ENCODE measurements at places on chromosomes 2 and 18. TPM values are rescaled to one million over a fixed set of nuclear protein-coding genes. Genes with fewer than 3 reads are reported as not detected.

The TMEM169 gene
- 3.0 TPM for total RNA-seq

The ELMOD3 gene
- total RNA-seq = 19.4 TPM

The LAMA3 gene
- total RNA-seq = 0.54 TPM

The GAD1 gene
- 1.7 TPM for total RNA-seq

The COL4A3 gene
- total RNA-seq = not detected

The OTOF gene
- total RNA-seq = 12.3 TPM

The DOK6 gene
- not detected for total RNA-seq

The ANO7 gene
- 0.12 TPM for total RNA-seq

DNA sequence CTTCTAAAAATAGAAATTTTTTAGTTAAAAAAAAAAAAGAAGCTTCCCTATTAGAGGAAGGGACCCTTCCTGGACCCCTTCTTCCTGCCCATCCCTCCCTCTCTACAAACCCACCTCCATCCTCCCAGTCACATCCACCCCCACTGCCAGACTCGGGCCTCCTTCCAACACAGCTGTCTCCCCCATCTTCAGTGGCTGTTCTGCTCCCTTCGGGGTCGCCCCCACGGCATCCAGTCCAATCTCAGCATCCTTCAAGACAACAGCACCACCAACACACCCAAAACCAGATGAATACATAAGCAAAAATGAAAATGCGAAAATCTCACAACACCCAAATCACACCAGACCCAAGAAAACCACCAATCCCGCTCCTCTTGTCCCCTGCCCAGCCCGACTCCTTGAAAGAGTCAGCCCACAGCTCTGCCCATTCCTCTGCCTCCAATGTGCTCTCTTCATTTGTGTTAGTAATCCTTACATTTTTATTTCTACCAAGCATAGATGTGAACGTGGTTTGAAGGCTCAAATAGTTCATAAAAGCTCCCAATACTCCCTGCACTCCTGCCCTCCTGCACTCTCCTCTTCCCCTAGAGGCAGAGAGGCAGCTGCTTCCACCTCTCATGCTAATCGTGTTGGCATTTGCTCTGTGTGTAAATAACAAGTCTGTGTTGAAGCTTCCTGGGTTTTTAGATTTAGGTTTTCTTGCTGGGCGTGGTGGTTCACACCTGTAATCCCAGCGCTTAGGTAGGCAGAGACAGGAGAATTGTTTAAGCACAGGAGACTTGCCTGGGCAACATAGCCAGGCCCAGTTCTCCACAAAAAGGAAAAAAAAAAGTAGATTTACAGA, 37.0 kb downstream of the MAL start:
- H3K4me3 ChIP-seq = peak overlapping the region; percentile 42
- H3K4me1 ChIP-seq = peaks cover 42% of the 10 kb centered on the region
- no peaks in the 10 kb centered on the region for H3K27me3 ChIP-seq
- peak overlapping the region; percentile 91 for H3K27ac ChIP-seq
- no peaks in the 10 kb centered on the region for H3K36me3 ChIP-seq

DNA sequence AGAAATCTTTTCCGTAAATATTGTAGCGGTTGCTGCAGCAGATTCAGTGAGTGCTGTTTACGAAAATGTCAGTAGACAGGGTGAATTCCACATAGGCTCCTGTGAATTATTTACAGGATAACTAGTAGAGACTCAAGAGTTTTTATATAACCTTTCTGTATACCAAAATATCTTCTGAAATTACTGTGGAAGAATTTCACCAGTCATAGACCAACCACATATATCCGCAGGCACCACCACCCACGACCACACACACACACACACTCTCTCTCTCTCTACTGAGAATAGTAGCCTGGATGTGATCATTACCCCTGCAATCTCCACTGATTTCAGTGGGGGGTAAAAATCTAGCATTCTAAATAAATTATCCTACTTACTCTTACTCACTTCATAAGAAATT, 341.8 kb downstream of the RBM43 start:
- H3K36me3 ChIP-seq = no peaks in the 10 kb centered on the region
- no peak overlapping the region for H3K27ac ChIP-seq
- H3K4me1 ChIP-seq = no peaks in the 10 kb centered on the region
- H3K4me3 ChIP-seq = no peak overlapping the region
- DNase-seq = no peak

- no peaks in the 10 kb centered on the region for H3K27me3 ChIP-seq
- no peaks in the 10 kb centered on the region for H3K36me3 ChIP-seq
These were observed 484.3 kb downstream of the THSD7B start for GRCh38 chr2:137249463-137250130.

DNA sequence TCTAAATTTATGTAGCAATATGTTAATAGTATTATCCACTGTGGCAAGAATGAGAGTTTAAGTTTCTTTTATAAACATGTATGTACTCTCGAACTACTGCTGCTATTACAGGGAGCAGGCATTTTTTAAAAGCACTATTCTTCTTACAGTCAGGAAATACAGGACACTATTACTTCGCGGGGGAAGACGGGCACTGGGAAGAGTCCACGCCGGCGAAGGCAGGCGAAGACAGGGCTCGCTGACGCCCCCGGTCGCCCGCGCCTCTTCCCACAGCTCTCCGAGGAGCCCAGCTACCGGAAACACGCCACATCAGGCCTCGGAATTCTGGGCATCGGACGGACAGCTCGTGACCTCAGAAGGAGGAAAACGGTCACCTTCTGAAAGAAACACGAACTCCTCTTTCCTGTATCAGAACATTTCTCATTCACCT, 90.2 kb downstream of the FAM161A start:
- peak overlapping the region; percentile 97 for H3K27ac ChIP-seq
- peak overlapping the region; percentile 93 for H3K4me3 ChIP-seq
- no peaks in the 10 kb centered on the region for H3K27me3 ChIP-seq
- peaks cover 6% of the 10 kb centered on the region for H3K36me3 ChIP-seq
- DNase-seq = no peak
- H3K4me1 ChIP-seq = peaks cover 21% of the 10 kb centered on the region

DNA sequence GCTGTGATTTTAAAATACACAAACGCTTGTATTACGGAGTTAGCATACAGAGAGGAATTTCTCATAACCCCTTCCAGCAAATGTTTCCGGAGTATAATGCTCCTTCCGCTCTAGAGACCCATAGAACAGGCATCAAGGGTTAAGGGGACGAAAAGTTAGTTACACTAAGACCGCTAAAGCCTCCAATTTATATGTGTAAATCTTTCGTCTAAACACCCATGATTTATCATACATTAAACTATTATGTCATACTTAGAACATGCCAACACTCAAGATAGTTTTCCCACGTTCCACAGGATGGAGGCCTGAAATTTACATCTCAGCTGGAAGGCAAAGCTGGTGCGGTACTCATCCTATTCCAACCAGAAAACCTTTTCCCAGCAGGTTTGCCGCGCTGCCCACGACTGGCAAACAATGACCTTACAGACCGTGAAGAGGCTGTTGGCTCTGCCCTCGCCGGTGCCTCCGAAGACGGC, 650 bp downstream of the ORMDL1 start:
- H3K27me3 ChIP-seq = no peaks in the 10 kb centered on the region
- DNase-seq = peak; percentile 18
- peak overlapping the region; percentile 96 for H3K4me3 ChIP-seq
- H3K4me1 ChIP-seq = peaks cover 51% of the 10 kb centered on the region
- H3K36me3 ChIP-seq = peaks cover 63% of the 10 kb centered on the region

- no peak overlapping the region for H3K4me3 ChIP-seq
- H3K27me3 ChIP-seq = peaks cover 51% of the 10 kb centered on the region
- H3K27ac ChIP-seq = no peak overlapping the region
These were observed 384.5 kb downstream of the MTX2 start for GRCh38 chr2:176653479-176654443.

GRCh38 chr2:28842042-28842441, 28.1 kb downstream of the TRMT61B start:
- no peak for DNase-seq
- H3K4me1 ChIP-seq = no peaks in the 10 kb centered on the region
- H3K4me3 ChIP-seq = no peak overlapping the region
- no peaks in the 10 kb centered on the region for H3K36me3 ChIP-seq
- no peaks in the 10 kb centered on the region for H3K27me3 ChIP-seq

DNA sequence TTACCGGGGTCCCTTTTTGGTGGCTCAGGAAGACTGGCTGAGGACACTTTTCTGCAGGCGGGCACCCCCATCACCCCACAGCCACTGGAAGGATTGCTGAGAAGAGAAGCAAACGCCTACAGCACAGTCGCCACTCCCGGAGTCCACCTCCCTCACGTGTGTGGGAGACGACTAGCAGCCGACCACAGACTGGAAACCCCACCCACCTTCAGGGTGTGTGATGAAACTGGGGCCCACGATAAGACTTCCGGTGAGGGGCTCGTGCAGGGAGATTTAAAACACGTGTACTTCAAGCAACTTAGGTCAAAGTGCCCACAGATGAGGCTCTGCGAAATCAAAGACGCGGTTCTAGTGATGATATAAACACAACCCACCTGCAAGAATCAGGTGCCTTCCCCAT, 26.3 kb downstream of the MBP start:
- H3K27me3 ChIP-seq = no peaks in the 10 kb centered on the region
- H3K4me1 ChIP-seq = peaks cover 95% of the 10 kb centered on the region
- H3K4me3 ChIP-seq = peak overlapping the region; percentile 51

DNA sequence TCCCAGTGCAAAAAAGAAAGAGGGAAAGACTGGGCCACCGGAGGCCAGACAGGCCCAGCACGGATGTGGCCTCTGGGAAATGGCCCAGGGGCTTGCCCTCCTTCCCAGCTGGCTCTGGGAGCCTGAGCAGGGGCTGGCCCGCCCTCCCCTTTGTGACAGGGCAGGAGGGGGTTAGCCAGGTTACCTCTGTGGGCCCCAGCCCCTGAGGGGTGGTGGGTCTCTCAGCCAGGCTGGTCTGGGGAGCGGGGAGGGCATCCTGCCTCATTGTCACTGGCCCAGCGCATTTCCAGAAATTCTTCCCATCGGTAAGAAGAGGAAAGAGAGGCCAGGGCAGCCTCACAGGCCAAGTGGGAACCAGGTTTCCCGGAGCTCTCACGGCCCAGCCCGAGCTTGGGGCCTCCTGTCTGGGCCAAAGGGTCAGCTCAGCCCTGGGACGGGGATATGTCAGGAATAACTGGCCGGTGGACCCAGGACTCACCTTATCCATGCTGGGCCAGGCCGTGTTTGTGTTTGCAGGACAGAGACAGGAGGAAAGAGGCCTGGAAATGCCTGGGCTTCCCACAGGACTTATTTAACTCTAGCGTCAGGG, 182.2 kb downstream of the ZFP36L2 start:
- H3K4me1 ChIP-seq = peaks cover 18% of the 10 kb centered on the region
- no peaks in the 10 kb centered on the region for H3K36me3 ChIP-seq
- H3K27me3 ChIP-seq = peaks cover 4% of the 10 kb centered on the region
- no peak for DNase-seq
- no peak overlapping the region for H3K27ac ChIP-seq
- no peak overlapping the region for H3K4me3 ChIP-seq

GRCh38 chr2:238063414-238064189, 2.8 kb downstream of the SCLY start:
- peaks cover 47% of the 10 kb centered on the region for H3K36me3 ChIP-seq
- no peaks in the 10 kb centered on the region for H3K27me3 ChIP-seq
- no peak overlapping the region for H3K27ac ChIP-seq
- H3K4me3 ChIP-seq = no peak overlapping the region
- DNase-seq = no peak
- peaks cover 68% of the 10 kb centered on the region for H3K4me1 ChIP-seq

DNA sequence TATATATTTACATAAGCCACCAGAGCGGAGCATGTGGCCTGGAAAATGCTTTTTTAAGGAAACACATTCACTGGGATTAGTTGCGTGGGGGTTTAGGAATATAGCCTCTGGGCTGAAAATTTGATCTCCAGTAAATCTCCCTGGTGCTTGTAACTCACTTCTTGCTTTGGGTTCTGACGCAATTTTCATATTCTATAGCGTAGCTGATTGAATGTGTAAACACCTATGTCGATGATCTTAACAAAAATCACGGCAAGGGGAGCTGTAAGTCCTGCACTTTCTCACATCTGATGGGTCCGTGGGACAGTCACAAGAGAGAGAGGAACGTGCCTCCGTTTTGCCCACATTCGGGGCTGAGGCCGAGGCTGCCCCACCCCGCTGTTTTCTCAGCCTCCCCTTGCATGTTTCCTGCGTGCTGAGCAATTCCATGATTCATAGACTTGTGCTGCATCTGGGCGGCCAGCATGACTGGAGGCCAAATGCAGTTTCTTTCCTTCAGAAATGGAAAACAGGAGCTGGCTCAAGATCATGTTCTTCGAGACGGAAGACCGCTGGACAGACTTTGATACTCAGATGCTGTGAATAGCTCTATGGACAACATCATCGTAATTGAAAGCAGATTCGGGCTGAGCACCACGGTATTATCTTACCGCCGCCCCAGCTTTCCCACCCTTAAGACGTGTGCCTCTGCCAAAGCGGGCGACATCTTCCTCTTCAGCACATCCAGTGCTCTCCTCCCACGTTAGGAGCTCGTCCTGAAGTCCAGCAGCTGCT, 109.2 kb downstream of the TMEM18 start:
- no peak overlapping the region for H3K4me3 ChIP-seq
- H3K27me3 ChIP-seq = peaks cover 16% of the 10 kb centered on the region
- no peak for DNase-seq
- H3K4me1 ChIP-seq = no peaks in the 10 kb centered on the region

- H3K27ac ChIP-seq = no peak overlapping the region
- no peak overlapping the region for H3K4me3 ChIP-seq
- DNase-seq = no peak
- no peaks in the 10 kb centered on the region for H3K4me1 ChIP-seq
These were observed 391.0 kb downstream of the CDH2 start for GRCh38 chr18:27785815-27786471.

- no peak overlapping the region for H3K4me3 ChIP-seq
- H3K36me3 ChIP-seq = no peaks in the 10 kb centered on the region
- H3K4me1 ChIP-seq = no peaks in the 10 kb centered on the region
- no peak overlapping the region for H3K27ac ChIP-seq
These were observed 7.8 kb upstream of the ANXA4 start for GRCh38 chr2:69734035-69734611.

Measured in activated CD4-positive, alpha-beta T cell treated with anti-CD3 and anti-CD28 coated beads, Interleukin-2, amount 10 ng/mL, durations not matched to agents 7 days and 5 days (primary cell).